Chondrocyte (in vitro differentiated cells): ENCODE measurements at places on chromosomes 11 and 22. TPM values are rescaled to one million over a fixed set of nuclear protein-coding genes. Genes with fewer than 3 reads are reported as not detected.

Gene KRTAP5-7
- not detected in 3 replicates for total RNA-seq

GRCh38 chr11:66242095-66242765 is 26.2 kb upstream of the RAB1B start:
- H3K4me3 ChIP-seq: no peak overlapping the region
- H3K4me1 ChIP-seq: no peaks in the 10 kb centered on the region
- no peaks in the 10 kb centered on the region for H3K27me3 ChIP-seq
- H3K36me3 ChIP-seq: peaks cover 21% of the 10 kb centered on the region
- H3K27ac ChIP-seq: no peak overlapping the region

DNA sequence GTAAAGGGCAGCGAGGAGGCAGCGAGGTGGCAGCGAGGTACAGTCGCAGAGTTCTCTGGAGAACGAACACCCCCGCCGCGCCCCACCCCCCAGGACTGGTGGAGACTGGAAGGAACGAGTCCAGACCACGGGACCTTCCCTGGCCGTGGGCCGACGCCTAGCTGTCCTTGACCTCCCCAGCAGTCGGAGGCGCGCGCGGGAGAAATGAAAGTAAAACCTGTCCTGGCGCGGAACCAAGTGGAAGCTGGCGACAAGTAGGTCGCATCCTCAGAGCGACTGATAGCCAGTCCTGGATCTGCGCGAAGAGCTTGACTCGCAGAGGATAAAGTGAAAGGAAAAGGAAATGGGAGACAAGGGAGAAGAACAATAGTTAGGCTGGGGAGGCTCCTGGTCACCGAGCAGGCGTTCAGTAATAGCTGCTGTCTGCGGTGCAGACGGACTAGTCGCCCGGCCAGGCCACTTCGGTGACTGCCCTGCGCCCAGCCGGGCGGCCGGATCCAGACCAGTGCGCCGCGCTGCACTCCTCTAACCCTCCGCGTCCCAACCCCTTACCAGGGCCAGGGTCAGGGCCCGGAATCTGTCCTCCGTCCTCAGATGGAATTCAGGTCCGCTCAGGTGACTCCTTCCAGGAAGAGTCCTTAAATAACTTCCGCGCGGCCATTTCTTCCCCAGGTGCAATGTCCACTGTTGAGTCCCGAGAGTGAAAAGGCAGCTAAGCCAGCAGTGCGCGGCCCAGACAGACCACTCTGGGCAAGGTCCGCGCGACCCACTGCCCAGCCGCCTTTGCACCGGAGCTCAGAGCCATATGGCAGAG is 1.9 kb upstream of the ADM start:
- H3K36me3 ChIP-seq: peaks cover 9% of the 10 kb centered on the region
- H3K27me3 ChIP-seq: no peaks in the 10 kb centered on the region
- DNase-seq: no peak
- H3K4me1 ChIP-seq: peaks cover 51% of the 10 kb centered on the region

GRCh38 chr11:120738516-120739046 is 227.0 kb downstream of the GRIK4 start:
- H3K27me3 ChIP-seq: peaks cover 6% of the 10 kb centered on the region
- DNase-seq: no peak
- no peaks in the 10 kb centered on the region for H3K4me1 ChIP-seq
- H3K27ac ChIP-seq: no peak overlapping the region
- H3K36me3 ChIP-seq: no peaks in the 10 kb centered on the region
- no peak overlapping the region for H3K4me3 ChIP-seq

DNA sequence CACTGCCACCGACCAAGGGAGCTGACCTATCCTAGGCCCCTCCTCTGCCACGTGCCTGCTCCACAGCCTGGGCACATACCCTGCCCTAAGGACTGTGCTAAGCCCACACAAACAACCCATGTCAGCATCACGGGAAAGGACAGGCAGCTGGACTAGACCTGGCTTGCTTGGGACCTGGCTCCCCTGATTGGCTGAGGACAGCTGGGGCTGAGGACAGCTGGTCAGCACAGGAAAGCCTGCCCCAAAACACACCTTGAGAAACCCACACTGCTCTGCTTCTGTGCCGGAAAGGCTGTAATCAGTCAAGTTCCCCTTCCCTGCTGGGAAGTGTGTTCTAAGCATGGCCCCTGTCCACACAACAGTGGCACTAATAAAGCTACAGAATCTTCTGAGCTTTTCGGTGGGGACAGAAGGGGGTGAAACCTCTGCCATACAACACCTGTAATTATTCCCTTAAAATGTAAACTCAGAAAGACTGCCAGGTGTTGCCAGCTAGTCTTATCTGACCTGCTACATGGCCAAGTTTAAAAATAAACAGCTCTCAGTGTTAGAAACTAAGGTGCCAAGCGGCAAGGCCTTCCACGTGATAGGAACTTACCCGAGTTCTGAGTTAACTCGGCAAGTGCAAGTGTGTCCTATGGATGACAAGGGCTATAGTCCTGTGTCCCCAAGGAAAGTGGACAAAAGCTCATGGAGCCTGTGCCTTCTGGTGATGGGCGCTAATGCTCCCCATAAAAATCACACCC is 35.7 kb upstream of the ARFGAP3 start:
- no peak overlapping the region for H3K27ac ChIP-seq
- no peak overlapping the region for H3K4me3 ChIP-seq
- H3K27me3 ChIP-seq: no peaks in the 10 kb centered on the region
- no peaks in the 10 kb centered on the region for H3K4me1 ChIP-seq

DNA sequence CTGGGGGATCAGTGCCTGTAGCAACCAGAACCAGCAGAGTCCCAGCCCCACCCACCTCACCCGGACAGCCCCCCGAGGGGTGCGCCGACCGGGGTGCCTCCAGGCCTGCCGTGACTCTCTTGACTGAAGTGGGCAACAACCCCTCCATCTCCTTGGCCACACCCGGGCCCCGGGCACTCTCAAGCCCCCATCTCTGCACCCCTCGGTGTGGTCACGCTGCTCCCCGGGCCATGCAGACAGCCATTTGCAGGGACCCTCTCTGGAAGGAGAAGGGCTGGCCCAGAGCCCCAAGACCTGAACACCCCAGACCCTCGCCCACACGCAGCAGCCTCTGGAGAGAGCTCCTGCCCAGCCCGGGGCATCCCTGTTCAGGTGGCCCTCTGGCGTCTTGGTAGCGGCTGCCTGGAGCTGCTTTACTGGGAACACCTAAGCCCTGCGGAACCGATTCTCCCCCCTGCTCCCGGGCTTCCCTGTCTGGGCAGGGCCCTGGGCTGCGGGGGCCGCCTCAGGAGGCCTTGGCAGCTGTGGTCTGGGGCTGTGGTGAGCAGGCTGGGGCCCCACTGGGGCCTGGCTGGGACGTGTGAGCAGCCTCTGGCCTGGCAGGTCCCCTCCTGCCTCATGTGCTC is 84.9 kb downstream of the WNT7B start:
- DNase-seq: peak; percentile 88
- H3K4me1 ChIP-seq: no peaks in the 10 kb centered on the region
- H3K36me3 ChIP-seq: no peaks in the 10 kb centered on the region
- peaks cover 9% of the 10 kb centered on the region for H3K27me3 ChIP-seq

GRCh38 chr11:68331338-68331947 is 19.1 kb downstream of the LRP5 start:
- H3K27me3 ChIP-seq: no peaks in the 10 kb centered on the region
- no peak for DNase-seq
- H3K4me3 ChIP-seq: no peak overlapping the region
- H3K36me3 ChIP-seq: no peaks in the 10 kb centered on the region
- H3K27ac ChIP-seq: no peak overlapping the region

Gene UPK2
- 0.22 to 0.63 TPM (median 0.38 TPM) in 3 replicates for total RNA-seq

DNA sequence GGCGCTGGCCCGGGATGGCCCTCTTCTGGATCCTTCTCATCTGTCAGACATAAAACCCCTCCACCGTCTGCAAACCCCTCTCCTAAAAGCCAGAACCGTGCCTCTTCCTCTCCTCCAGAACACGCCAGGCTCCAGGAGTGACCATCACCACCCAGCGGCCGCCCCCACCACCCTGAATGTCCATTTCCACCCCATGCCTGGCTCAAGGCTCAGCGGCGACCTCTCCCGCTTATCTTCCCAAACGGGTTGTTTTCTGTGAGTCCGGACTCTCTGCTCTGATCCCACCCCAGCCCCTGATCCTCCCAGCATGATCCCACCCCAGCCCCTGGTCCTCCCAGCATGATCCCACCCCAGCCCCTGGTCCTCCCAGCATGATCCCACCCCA is 37.6 kb downstream of the CELSR1 start:
- H3K4me1 ChIP-seq: peaks cover 47% of the 10 kb centered on the region
- H3K4me3 ChIP-seq: no peak overlapping the region
- H3K36me3 ChIP-seq: no peaks in the 10 kb centered on the region
- H3K27me3 ChIP-seq: no peaks in the 10 kb centered on the region

DNA sequence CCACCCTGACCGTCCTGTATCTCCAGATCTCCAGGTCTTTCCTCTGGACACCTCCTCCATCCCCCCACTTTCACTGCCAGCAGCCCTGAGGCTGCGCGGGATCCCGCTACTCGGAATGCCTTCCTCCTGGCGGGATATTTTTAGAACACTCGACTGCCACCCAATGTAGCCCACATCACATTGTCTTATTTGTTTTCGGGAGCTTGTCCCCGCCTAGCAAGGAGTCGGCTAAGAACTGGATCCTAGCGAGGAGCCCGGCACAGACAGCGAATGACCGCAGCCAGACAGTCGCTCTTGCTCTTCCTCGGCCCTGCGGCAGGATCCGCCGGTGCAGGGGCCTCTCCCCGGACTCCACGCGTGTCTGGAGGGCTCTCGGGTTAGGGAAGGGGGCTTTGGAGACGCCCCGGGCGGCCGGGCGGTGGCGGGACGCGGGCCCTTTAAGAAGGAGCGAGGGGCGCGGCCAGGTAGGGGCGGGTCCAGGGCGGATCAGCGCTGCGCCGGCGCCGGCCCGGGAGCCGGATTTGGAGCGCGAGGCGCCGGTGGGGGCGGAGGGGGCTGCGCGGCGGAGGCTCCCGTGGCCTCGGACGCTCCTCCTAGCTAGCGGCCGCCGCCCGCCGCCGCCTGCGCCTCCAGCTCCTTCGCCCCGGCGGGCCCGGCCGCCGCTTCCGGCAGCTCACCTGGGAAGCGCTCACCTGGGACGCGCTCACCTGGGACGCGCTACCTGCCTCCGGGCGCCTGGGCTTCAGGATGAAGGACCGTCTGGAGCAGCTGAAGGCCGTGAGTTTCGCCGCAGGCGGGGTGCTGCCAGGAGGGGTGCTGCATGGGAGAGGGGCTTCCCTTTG is at the start of gene STX3:
TSS of gene STX3 (plus strand) at position 518 of the 842 bp plus-strand sequence. CDS start at position 748, 230 bp downstream.
- peak within 1 kb of the TSS; percentile 94 for H3K27ac ChIP-seq
- DNase-seq: peak; percentile 88
- H3K4me3 ChIP-seq: peak within 1 kb of the TSS; percentile 99
- H3K36me3 ChIP-seq: peaks cover 1% of the 10 kb centered on the region
- H3K27me3 ChIP-seq: no peaks in the 10 kb centered on the region

- H3K27ac ChIP-seq: no peak overlapping the region
- no peaks in the 10 kb centered on the region for H3K4me1 ChIP-seq
- no peaks in the 10 kb centered on the region for H3K36me3 ChIP-seq
These were observed 17.2 kb downstream of the KCNQ1 start for GRCh38 chr11:2461956-2462542.

Gene GTSE1
- 7.2 to 8.2 TPM (median 7.3 TPM) in 3 replicates for total RNA-seq

DNA sequence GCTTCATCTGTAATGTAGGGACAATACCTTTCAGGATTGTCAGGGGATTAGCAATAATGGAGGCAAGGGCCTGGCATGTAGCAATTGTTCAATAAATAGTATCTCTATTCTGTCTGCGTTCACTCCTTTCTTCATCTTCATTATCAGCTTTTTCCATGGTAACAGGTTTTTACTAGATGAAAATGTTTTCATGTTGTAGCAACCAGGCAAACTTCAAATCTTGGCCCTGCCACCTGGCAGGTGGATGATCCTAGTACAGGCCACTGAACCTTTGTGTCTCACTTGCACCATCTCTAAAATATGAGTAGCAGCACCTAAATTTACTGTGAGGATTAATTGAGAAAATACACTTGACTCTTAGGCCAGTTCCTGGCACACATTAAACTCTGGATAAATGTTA is 83.4 kb downstream of the SWAP70 start:
- H3K4me3 ChIP-seq: no peak overlapping the region
- DNase-seq: no peak
- H3K36me3 ChIP-seq: peaks cover 23% of the 10 kb centered on the region

Gene MS4A7
- total RNA-seq: not detected in 3 replicates

Gene BACE1
- 62.7 to 67.2 TPM (median 66.0 TPM) in 3 replicates for total RNA-seq

DNA sequence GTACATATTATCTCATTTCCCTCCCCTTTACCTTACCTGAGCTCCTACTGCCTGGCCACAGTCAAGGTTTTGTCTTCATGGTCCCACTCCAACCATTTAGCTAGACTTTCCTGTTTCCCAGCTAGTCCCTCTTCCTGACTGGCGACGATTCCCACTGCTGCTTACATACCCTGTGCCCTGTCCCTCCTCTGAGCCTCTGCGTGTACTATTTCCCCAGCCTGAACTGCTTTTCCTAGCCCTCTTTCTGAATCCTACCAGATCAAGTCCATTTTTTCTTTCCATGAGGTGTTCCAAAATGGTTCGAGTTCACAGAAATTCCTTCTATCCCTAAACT is 23.4 kb downstream of the MRPL16 start:
- H3K27ac ChIP-seq: peak overlapping the region; percentile 95
- no peaks in the 10 kb centered on the region for H3K27me3 ChIP-seq
- peak overlapping the region; percentile 43 for H3K4me3 ChIP-seq
- H3K36me3 ChIP-seq: peaks cover 16% of the 10 kb centered on the region
- peaks cover 34% of the 10 kb centered on the region for H3K4me1 ChIP-seq
- DNase-seq: no peak

GRCh38 chr11:57219021-57219627 is 17.9 kb downstream of the APLNR start:
- peaks cover 10% of the 10 kb centered on the region for H3K27me3 ChIP-seq
- H3K36me3 ChIP-seq: no peaks in the 10 kb centered on the region
- no peak overlapping the region for H3K4me3 ChIP-seq
- no peak for DNase-seq
- no peaks in the 10 kb centered on the region for H3K4me1 ChIP-seq
- H3K27ac ChIP-seq: no peak overlapping the region

DNA sequence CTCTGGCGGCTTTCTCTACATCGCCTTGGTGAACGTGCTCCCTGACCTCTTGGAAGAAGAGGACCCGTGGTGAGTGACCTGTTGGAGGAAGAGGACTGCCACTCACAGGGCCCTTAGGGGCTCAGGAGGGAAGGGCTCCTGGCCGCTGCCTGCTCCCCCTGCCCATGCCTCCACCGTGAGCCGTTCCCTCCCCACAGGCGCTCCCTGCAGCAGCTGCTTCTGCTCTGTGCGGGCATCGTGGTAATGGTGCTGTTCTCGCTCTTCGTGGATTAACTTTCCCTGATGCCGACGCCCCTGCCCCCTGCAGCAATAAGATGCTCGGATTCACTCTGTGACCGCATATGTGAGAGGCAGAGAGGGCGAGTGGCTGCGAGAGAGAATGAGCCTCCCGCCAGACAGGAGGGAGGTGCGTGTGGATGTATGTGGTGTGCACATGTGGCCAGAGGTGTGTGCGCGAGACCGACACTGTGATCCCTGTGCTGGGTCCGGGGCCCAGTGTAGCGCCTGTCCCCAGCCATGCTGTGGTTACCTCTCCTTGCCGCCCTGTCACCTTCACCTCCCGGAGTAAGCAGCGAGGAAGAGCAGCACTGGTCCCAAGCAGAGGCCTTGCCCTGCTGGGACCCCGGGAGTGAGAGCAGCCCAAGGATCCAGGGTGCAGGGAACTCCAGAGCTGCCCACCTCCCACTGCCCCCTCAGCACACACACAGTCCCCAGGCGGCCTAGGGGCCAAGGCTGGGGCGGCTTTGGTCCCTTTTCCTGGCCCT is 6.9 kb downstream of the SLC39A13 start:
- peak overlapping the region; percentile 2 for H3K4me3 ChIP-seq
- DNase-seq: no peak
- peaks cover 45% of the 10 kb centered on the region for H3K4me1 ChIP-seq
- no peaks in the 10 kb centered on the region for H3K27me3 ChIP-seq
- peak overlapping the region; percentile 91 for H3K27ac ChIP-seq
- peaks cover 22% of the 10 kb centered on the region for H3K36me3 ChIP-seq

Gene IL18
- total RNA-seq: 0.80 to 0.97 TPM (median 0.85 TPM) in 3 replicates

Gene DNAJB13
- not detected in 3 replicates for total RNA-seq

- peaks cover 2% of the 10 kb centered on the region for H3K4me1 ChIP-seq
- no peak for DNase-seq
- H3K4me3 ChIP-seq: no peak overlapping the region
- H3K36me3 ChIP-seq: no peaks in the 10 kb centered on the region
- no peak overlapping the region for H3K27ac ChIP-seq
- no peaks in the 10 kb centered on the region for H3K27me3 ChIP-seq
These were observed 3.4 kb downstream of the CCDC116 start for GRCh38 chr22:21635771-21636510.

Gene PARVA
- total RNA-seq: 147 to 170 TPM (median 158 TPM) in 3 replicates
